ENCODE measurements at places on chromosomes 4 and X. TPM values are rescaled to one million over a fixed set of nuclear protein-coding genes. Genes with fewer than 3 reads are reported as not detected.

DNA sequence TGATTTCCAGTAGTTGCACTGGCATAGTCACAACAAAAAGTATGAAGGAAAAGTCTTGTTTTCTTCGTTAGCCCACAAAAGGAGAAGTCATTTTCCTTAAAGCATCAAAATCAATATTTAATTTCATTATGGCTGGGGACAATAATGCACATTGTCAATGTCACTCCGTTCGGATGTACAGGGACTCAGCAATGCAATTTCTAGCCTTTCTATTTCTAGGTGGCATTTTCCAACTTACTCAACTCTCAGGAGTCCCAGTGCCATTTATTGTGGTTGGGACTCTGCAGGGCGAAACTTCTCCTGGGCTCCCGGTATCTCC is 99.6 kb downstream of the CEP135 start:
- no peak for DNase-seq

GRCh38 chr4:145791988-145792387 is 112.0 kb downstream of the C4orf51 start:
- DNase-seq: no peak

GRCh38 chrX:75989806-75990590 is 182.9 kb upstream of the PBDC1 start:
- no peak for DNase-seq

The VEGFD gene
- 0.23 TPM for total RNA-seq

The ATXN3L gene
- total RNA-seq: not detected

The ELF4 gene
- total RNA-seq: 11.9 TPM

The SOD3 gene
- total RNA-seq: not detected

The COL4A5 gene
- total RNA-seq: 39.4 TPM
